Fibroblast of skin of back (primary cell): ENCODE measurements at places on chromosomes 4 and X.

DNA sequence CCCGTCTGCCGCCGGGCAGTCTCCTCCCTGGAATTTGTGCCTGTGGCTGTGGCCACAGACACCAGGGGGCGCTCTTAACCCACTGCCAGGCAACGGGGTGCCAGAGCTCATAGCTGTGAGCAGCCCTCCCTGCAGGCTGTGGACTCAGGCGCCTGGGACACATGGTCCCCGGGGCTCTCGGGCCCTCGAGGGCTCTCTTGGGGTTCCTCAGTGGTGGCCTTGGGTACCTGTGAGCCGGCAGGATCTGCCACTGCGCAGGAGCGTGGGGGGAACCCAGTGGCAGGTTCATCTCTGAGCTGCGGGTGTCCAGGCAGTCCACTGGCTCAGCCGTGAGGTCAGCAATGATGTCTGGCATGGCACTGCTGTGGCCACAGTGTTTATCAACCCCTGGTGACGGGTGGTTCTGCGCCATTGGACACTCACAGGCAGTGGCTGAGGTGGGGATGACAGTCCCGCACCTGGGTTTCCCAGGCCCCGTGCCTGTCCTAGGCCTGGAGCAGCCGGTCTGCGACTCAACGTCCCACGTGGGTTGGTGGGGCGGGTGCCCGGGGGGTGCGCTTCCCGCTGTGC lies 37.2 kb downstream of the PCGF3 start:
- peak; percentile 53 for DNase-seq

- DNase-seq: no peak
Observed at GRCh38 chr4:55907469-55907868, 41.3 kb upstream of the CEP135 start.

DNA sequence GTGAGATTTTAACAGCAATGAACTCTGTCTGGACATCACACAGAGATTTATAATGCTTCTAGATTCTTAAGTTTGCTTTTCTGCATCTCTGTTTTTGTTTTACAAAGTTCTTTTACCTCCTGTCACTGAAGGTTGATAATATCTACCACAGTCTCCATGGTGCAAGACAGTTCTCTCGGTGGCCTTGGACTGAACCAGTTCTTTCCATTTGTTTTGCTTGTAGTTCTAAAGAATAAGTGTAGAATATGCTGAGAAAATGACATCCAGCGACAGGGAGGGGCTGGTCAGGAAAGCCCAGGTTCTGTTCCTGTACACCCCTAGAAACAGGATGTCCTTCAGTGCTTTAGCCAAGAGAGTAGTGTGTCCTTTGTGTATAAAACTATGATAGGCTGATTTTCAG lies 1079.5 kb upstream of the INTU start:
- no peak for DNase-seq

GRCh38 chrX:47180346-47180745 lies 13.3 kb upstream of the UBA1 start:
- no peak for DNase-seq

GRCh38 chr4:151855747-151856146 lies 94.9 kb upstream of the GATB start:
- no peak for DNase-seq

- DNase-seq: no peak
Observed at GRCh38 chr4:184215709-184216328, 1.9 kb downstream of the ENPP6 start.

DNA sequence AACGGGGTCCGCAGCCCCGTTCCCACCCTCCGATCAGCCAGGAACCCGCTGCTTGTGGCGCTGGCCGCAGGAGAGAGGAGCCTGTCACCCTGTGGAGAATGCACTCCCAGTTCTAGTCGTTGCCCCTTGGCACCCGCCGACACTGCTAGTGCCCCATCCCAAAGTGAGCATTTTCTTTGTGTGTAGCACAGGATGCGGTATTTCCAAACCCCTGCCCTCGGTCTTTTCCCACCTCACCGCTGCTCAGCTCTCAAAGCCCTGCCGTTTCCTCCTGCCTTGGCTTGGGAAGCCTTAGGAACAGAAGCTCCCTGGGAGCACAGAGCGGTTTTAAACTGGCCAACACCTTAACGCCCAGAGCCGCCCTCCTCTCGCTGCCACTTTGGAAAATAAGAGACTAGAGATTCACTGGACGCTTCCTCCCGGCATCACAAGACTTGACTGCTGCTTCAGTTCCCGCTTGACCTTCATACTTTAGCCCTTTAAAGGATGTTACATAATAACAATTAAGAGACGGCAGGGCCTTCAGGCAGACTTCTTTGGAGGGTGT lies 772 bp downstream of the CYP4V2 start:
- DNase-seq: peak; percentile 24

DNA sequence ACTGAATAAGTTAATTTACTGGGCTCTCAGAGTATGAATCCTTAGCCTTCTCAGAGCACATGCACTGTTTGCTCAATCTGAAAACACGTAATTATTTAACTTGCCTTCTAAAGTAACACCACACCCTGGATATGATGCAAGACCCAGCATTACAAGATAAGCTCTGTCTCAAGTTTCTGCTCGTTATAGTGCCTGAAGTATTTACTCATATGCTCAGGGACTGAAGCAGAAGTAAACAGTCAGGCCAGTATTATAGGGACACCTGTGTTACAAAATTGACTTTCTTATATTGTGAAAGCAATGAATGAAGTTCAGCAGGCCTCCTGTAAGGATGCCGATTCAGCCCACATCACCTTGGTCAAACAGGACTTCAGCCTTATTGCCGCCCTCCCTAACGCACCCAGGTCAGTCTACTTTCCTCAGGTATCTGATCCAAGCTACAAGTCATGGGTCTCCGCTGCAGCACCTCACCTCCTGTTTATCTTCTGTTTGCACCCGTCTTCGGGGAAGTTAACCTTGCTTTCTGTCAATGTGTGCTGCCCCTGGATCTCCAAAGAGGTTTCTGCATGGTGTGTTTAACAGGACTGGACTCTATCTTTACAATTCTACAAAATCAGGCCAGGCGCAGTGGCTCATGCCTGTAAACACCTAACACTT lies 42.8 kb upstream of the KLF3 start:
- no peak for DNase-seq

- no peak for DNase-seq
Observed at GRCh38 chr4:18684932-18685331, 663.4 kb upstream of the LCORL start.

DNA sequence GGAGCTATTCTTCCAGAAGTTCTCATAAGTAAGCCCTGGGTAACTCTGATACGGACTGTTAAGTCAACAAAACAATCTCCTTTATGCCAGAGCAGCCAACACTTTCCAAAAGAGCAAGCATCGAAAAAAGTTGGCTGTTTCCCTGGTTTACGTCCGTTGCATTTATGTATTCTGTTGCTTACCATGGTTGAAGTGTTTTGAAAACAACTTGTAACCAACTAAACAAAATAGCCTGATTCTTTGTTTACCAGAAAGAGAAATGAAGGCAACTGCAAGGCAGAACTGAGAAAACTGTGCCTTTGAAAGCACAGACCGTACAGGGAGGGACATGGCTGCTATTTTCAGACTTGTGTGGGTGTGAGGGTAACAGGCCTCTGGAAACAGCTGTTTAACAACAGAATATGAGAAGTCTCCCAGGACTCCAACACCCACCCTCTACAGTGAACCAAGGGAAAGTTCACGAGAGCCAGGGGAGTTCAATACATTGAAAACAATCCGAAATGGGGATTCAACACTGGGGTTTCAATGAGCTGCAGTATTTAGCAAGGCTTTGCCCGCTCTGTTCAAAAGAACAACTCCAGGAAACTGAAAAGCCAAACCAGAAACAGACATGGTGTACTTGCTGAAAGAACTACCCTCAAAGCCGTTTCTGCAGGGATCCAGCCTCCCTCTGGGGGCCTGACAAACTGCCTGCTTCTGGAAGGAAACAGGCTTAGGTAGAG lies 95.8 kb upstream of the EGFL6 start:
- peak; percentile 16 for DNase-seq

DNA sequence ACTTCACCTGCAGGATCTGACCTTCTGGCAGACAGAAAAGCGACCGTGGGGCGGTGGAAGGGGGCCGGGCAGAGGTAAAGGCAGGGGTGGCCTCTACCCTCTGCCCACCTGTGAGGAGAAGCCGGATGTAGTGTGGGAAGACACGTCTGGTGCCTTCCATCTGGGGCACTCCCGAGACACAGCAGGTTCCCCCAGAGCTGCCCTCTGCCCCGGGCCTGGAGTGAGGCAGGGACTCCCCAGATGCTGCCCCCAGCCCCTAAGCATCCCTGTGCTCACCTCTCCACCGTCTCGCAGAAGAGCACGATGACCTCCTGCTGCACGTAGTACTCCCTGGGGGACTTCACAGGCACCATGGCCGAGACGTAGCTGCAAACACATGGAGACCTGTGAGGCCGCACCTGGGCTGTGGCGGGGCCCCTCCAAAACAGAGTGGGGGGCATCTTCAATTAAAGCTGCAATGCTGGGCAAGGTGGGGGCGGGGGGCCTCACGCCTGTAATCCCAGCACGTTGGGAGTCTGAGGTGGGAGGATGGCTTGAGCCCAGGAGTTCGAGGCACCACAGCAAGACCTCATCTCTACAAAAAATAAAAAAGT lies 75.3 kb upstream of the MXD4 start:
- DNase-seq: no peak

DNA sequence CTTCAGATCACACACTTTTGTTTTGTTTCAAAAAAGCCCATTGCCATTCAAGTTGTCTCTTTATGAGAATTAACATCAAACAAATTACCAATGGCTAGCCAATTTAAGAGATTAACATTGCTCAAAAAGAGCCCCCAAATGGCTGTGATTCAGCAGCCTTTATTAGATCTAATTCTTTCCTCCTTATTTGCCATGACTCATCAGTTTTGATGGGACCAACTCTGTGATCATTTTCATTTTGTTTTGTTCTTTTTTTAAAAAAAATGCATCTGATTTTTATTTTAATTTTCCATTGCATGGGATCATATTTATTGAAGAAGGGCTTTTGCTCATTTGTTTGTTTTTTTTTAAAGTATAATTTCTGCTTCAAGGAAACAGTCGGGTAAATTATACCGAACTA lies 161.6 kb upstream of the FRMPD4 start:
- DNase-seq: no peak

DNA sequence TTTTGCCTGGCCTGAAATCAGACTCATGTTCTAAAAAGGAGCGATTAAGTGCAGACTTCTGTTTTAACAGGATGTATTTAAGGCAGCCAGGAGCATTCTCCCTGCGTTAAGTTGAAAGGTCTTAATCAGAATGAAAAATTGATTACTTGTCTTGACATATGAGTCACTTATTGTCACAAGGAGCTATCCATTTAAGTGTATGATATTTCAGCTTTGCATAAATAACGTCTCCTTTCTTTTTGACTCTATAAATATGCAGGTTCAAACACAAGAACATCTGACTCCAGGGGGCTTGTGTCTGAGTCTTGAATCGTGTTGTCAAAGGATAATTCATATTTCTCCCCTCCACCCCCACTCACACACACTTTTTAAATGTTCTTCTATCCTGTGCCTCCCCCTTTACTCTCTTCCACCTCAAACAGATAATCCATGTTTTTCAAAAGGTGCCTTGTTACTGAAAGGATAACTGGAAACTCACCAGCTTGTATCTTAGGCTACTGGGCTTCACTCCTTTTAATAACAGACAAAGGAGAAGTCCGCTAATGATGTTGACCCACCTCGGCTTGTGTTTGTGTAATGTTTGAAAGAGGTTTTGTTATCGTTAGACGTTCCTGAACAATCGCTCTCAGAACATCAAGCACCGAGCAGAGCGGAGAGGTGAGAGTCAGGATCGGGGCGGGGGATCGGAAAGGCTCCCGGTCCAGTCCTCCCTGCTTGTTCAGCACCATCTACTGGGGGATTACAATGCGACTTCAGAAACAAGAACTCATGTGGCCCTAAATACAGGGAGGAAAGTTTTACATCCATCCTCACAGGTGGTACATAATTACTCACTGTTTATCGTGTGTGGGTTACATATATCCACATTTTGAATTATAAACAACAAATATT lies 107.5 kb upstream of the RPL34 start:
- DNase-seq: peak; percentile 51

GRCh38 chr4:40199999-40200874 lies 3.4 kb downstream of the RHOH start:
- DNase-seq: no peak

DNA sequence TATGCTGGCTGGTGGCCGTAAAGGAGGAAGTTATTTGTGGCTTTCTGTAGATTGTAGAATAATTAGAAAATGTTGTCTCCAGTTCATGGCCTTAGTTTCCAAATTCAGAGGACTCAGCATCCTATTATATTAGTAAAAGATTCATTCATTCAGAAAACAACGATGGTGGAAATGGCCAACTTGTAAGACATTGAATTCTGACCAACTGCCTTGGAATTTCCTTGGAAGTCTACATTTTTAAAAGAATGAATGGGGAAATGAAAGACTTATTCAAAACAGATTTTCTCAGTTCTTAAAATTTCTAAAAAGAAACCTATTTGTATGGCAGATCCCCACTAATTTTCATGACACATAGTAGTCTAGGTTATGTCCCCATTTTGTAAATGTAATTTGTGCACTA lies 561.5 kb downstream of the ANKRD50 start:
- peak; percentile 22 for DNase-seq

DNA sequence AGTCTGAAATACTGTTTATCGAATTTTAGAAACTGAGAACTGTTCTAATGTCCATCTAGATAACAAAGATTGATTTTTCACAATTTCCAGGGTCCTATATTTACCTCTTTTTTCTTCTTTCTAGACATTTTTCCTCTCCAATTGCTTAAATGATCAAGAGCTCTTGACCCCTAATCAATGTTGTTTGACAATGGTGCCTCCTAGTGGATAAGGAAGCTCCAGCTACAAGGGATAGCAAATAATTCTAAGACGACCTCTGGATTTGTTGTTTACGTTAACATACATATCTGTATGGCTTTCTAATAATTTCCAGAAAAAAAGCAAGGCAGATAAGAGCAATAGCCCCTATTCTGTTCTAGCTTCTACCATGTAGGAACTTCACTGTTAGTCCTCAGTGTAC lies 35.8 kb downstream of the GPR82 start:
- peak; percentile 20 for DNase-seq

DNA sequence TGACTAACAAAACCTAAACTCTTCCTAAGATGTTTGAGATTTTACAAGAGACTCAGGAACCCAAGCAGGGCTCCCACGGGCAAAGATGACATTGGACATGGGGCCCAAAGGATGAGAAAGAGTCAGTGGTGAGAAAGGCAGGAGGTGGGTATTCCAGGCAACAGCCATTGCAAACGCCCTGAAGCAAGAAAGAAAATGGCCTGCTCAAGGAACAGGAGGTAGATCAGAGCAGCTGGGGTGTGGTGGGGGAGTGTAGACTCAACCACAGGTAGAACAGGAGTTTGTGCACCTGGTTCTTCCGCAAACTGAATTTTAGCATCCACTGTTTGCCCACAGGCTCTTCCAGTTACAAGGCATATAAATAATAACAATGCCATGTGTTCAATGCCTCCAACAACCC lies 3.3 kb downstream of the PPP2R2C start:
- no peak for DNase-seq

- peak; percentile 72 for DNase-seq
Observed at GRCh38 chr4:88659055-88659889, 38.4 kb downstream of the NAP1L5 start.

GRCh38 chr4:69321153-69321729 lies 41.0 kb downstream of the UGT2B28 start:
- no peak for DNase-seq
